Lung microvascular endothelial cell (primary cell): ENCODE measurements at places on chromosomes 3 and 15.

GRCh38 chr3:177290633-177291032 is 93.4 kb upstream of the TBL1XR1 start:
- DNase-seq, result peak; percentile 11

DNA sequence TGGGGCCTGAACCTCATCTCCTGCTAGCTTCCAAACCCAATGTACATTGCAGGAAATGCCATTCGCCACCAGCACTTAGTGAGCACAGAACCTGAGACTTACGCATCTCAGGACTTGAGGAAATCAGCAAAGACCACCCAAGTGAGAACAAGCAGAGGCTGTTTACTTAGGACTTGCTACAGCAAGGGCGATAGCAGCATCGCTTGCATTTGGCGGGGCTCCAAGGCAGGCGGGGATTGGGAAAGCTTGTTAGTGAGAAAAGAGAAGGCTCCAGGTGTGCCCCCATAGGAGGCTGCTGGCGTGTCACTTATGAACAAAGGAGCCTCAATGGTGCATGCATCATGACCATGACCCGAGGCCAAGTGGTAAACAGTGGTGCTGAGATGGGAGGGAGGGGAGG is 19.7 kb downstream of the SLC6A20 start:
- no peak for DNase-seq

- DNase-seq, result no peak
These were observed 14.7 kb downstream of the SLC6A1 start for GRCh38 chr3:11006986-11007933.

DNA sequence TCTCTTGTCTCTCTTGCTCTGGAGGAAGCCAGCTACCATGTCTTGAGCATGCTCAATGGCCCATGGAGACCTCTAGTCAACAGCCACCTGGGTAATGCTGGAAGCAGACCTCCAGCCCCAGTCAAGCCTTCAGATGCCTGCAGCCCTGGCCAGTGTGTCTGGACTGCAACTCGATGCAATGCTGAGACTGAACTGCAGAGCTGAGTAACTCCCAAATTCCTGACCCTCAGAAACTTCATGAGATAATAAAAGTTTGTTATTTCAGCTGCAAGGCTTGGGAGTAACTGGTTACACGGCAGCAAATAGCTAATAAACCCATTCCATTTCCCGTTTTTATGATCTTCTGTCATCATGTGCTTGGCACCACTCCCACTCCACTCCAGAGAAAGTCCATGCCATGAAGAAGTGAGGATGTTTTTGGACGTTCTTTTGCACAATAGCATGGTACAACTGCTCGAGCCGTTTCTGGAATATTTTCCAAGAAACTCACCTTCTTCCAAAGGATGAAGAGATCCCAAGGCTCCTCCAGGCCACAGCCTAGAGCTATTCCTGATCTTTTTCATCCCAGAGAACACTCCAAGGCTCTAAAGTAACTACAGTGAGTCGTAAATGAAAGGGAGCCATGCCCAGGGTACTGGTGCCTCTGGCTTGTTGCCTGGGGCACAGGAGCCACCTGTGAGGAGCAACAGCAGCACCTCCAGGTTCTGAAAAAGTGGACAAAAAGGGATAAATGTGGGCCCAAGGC is 72.0 kb upstream of the KLF13 start:
- peak; percentile 84 for DNase-seq

GRCh38 chr15:36004891-36005490 is 459.0 kb upstream of the DPH6 start:
- peak; percentile 80 for DNase-seq

GRCh38 chr15:87873516-87873915 is 383.0 kb downstream of the NTRK3 start:
- no peak for DNase-seq

DNA sequence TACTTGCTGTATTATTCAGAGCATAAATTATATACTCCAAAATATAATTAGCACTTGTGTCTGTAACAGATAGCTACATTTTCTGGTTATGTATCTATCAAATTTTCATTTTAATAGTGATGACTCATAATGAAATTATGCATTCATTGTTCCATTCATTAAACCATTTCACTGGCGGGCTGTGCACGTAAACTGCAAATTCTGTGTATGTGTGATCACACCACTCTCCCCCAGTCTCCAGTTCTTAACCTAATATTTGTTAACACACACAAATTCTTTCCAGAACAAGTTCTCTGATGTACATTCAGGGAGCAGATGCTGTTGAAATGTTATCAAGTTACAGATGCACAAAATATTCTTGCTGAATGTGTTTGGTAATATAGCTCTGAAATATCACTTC is 3.8 kb upstream of the KCNMB2 start:
- DNase-seq, result no peak
